ENCODE measurements at places on chromosomes 16 and 17.

GRCh38 chr17:12627781-12628451 is 37.8 kb upstream of the MYOCD start:
- DNase-seq = peak; percentile 95

GRCh38 chr16:80802138-80802537 is 2.3 kb downstream of the CDYL2 start:
- no peak for DNase-seq

DNA sequence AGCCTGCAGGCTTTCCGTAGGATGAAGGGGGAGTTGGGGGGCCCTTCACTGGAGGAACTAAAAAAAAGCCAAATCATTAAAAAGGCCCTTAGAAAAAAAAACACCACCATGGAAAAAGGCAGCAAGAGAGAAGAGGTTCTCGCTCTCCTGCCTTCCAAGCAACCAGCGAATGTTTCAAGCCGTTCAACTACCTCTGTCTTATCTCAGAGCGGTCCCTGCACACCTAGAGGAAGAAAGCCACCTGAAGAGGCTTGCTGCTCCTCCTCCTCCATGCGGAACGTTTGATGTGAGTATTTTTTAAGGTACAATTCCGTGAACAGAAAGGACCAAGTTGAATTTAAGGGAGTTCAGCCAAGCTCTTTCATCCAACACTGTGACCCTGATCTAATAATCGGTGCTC is 9.2 kb downstream of the NXN start:
- no peak for DNase-seq

DNA sequence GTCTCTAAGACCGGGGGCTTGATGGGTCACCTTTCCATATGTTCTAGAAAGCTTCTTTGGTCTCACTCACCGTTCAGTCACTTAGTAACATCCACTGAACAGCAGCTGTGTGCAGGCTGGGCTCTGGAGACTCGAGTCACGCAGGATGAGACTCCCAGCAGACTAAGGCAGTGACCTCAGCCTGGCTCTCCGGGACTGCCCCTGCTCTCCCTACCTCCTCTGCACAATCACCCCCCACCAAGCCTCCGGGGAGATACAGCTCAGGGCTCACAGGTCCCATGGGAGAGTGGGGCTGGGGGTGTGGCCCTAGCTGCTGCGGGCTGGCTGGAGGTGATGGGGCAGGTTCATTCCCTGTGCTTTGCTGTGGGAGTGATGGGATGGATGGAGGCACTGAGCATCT is 14.1 kb downstream of the FLYWCH2 start:
- no peak for DNase-seq

DNA sequence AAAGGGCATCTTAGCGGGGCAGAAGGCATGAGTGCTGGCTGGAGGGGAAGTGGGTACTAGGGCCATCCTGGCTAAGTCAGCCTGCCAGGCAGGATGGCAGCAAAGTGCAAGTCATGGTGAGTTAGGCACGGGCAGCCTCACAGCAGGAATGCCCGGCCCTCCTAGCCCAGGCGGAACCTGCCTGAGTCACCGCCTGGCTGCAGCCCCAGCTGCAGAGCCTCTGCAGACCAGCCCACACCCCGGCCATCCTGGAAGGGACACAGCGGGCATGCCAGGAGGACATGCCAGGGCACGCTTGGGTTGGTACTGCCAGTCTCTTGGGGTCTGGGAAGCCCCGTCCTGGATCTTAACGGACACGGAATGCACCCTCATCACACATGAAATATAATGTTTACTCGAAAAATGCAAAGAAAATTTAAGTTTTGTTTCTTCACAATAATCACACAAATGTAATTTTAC is 5.0 kb upstream of the ALDH3A1 start:
- DNase-seq = peak; percentile 86
